ENCODE measurements at places on chromosomes 6 and 20. TPM values are rescaled to one million over a fixed set of nuclear protein-coding genes. Genes with fewer than 3 reads are reported as not detected.

The CD40 gene
- 15.3 TPM for total RNA-seq

The OLIG3 gene
- not detected for total RNA-seq

The MEP1A gene
- total RNA-seq, result not detected

The OOEP gene
- not detected for total RNA-seq

The CPNE1 gene
- 83.1 TPM for total RNA-seq

The CAGE1 gene
- total RNA-seq, result 0.09 TPM

The PAX1 gene
- 0.19 TPM for total RNA-seq

The EIF2S2 gene
- 75.2 TPM for total RNA-seq

The ALDH5A1 gene
- total RNA-seq, result 9.6 TPM

Data from esophagus squamous epithelium (tissue), 5 donors.